ENCODE measurements at places on chromosomes 1 and 21.

- DNase-seq, result no peak
These were observed 557.9 kb upstream of the NCAM2 start for GRCh38 chr21:20440338-20440737.

- no peak for DNase-seq
These were observed 42.9 kb upstream of the RCAN3 start for GRCh38 chr1:24459551-24460266.

DNA sequence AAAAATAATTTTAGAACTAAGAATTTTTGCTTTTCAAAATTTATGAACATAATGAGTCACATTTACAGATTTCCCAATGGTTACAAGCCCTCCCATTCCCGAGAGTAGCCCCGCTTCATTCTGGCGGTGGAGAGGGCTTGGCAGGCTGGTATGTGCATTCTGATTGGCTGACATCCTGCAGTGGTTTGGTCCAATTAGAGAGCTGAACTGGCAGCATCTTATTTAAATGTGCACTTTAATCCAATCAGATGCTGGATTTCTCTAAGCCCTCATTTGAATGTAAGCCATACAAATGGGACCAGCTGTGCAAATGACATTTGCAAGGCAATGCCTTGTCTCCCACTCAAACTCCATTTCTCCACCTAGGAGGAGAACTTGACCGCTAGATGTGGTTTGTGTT lies 18.0 kb upstream of the TRIM17 start:
- DNase-seq, result no peak

GRCh38 chr21:29829564-29830275 lies 110.1 kb downstream of the GRIK1 start:
- DNase-seq, result no peak

DNA sequence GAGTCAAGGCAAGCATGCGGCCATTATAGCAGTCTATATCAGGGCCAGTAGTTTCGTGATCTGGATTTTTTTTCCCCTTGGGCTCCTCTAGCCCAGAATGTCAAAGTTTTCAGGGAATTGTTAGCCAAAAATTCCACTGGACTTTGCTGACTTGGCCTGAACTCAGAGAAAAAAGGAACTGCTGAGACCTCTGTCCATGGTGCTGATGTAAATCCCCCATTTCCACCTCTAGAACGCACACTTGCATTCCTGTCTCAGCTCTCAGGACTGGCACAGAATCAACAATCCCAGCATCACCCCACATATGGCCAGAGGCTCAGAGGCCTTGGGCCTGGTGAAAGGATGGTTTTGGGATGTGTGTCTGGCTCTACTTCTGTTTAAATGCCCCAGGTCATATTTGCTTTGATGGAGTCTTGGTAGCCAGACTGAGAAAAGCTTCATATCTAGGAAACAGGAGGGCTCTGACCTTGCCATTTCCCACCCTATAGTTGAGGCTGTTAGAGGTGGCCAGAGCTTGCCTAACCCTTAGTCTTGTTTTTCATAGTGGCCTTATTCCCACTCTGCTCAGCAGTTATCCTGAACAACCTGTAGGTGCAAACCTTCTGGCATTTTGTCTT lies 16.9 kb upstream of the EFCAB14 start:
- peak; percentile 2 for DNase-seq
